ENCODE measurements at places on chromosomes 12 and 14.

DNA sequence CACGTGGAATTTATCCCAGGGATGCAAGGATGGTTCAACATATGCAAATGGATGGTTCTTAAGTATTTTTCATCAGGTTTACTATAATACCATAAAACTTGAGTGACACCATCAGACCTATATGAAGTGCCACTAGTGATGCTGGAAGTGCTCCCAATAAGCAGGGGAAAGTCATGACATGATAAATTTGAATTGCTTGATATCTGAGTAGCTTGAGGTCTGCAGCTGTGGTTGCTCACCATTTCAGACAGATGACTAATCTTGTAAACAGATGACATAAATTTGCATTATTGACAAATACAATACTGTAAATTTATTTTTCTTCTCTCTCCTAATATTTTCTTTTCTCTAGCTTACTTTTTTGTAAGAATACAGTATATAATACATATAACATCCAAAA, 13.7 kb upstream of the PRPF39 start:
- no peak for DNase-seq

- no peak for DNase-seq
Measured at GRCh38 chr12:57473392-57473791, 6.3 kb downstream of the ARHGAP9 start.

DNA sequence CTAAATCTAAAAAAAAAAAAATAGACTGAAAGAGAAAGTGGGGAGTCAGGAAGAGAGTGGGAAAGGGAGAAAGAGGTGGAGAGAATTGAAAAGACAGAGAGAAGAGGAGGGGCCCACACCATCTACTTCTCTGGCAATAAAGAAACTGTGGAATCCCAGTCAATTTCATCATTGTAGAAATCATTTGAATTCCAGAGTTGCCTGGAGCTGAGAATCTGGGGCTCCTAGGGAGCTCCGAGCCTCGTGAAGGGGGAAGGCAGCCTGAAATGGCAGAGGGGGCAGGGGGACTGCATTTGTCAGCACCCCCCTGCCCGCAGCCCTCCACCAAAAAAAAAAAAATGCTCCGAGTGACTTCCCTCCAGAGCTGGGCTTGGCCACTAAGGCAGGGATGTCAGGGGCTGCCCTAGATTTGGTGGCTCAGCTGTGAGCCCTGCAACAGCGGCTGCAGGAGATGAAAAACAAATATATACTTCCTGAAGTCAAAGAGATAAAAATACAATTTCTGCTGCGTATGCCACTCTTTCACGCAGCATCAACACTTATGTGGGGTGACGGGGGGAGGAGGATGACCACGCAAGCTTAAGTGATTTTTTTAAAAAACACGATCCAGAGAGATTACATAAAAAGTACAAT, 80.5 kb downstream of the BCL11B start:
- DNase-seq = no peak

DNA sequence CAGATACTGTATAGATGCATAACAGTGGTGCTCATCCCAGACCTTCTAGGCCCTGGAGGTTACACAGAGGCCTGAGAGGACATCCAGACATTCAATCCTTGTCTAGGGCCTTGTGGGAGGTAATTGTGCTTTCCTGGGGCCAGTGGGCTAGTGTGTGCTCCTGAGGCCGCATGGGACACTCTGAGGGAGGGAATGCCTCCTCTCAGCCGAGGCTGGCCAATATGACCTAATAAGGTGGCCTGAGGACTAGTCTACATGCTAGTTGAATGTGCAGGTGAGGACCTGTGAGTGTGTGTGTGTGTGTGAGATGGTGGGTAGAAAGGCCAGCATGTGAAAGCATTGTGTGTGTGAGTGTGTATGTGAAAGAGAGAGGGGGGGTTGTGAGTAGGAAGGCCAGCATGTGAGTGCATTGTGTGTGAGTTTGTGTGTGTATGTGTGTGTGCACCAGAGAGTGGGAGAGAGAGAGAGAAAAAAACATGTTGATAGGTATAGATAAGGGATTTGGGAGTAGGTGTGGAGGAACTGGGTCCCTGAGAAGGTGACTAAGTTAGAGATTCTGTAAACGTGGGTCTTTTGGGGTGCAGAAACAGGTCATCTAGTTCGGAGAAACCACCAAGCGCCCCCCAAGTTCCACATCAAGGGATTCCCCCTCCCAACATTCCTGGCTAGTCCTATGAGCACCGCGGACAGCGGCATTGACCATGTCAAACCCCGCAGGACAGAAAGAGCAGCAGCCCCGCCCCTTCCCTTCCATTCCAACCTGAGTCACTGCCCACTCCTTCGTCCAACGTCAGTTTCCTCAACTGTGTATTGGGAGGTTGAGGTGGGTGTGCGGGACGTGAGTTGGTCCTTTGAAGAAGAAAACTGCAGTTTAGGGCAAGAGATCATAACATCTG, 9.7 kb upstream of the KRT81 start:
- no peak for DNase-seq

GRCh38 chr12:123089631-123090353, 61.1 kb downstream of the PITPNM2 start:
- DNase-seq = no peak

Data from NCI-H526 treated with DMSO at 0.1 percent for 48 hours (cell line).